COR-L47 (cell line): ENCODE measurements at places on chromosomes 12 and 14.

- DNase-seq, result no peak
Observed at GRCh38 chr12:54662026-54662425, 13.9 kb upstream of the DCD start.

GRCh38 chr12:3962631-3963483 is 89.7 kb upstream of the PARP11 start:
- DNase-seq, result no peak

- DNase-seq, result peak; percentile 50
Observed at GRCh38 chr12:54173066-54173726, 15.6 kb downstream of the SMUG1 start.

DNA sequence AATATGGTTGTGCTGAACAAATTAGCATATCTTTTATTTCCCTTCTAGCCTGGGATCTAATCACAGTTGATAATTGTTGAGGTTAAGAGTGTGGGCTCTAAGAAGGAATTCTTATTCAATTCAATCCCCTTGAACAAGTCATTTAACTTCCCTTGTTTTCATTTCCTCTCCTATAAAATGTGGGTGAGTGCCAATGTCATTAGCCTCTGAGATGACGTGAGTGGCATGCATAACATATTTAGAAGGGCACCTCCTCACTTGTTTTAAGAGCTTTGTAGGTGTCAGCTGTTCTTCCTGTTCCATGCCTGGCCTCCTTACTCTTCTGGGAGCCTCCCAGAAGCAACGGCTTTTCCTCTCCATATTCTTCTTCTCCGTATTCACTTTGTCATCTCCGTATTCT is 155.4 kb upstream of the NEDD1 start:
- DNase-seq, result no peak

DNA sequence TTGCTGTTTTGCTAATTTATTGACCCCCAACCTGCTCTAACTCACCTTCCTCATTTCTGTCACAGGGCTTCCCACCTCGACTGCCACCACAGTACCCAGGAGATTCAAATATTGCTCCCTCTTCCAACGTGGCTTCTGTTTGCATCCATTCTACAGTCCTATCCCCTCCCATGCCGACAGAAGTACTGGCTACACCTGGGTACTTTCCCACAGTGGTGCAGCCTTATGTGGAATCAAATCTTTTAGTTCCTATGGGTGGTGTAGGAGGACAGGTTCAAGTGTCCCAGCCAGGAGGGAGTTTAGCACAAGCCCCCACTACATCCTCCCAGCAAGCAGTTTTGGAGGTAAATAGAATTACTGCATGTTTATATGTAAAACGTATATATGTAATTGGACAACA is 68.8 kb downstream of the RAD52 start:
- DNase-seq, result no peak

DNA sequence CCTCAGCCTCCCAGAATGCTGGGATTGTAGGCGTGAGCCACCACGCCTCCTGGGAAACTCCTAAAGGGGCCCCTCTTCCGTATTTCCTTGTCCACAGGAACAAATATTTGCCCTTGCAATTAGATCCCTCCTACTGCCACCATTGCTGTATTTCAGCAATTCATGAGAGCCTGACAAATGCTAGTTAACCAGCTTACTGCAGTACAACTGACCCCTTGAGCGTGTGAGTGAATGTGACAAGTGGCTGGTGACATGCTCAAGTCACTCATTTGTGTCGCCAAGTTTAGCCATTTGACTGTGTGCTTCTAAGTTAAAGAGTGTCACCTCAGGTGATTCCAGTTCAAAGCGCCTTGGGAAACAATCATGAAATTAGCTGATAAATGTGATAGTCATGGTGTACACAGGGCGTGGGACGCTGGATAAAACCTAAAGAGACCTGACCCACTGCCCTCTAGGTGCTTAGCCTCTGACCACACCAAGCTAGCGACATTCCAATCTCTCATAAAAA is 56.1 kb upstream of the MAP1LC3B2 start:
- DNase-seq, result no peak

DNA sequence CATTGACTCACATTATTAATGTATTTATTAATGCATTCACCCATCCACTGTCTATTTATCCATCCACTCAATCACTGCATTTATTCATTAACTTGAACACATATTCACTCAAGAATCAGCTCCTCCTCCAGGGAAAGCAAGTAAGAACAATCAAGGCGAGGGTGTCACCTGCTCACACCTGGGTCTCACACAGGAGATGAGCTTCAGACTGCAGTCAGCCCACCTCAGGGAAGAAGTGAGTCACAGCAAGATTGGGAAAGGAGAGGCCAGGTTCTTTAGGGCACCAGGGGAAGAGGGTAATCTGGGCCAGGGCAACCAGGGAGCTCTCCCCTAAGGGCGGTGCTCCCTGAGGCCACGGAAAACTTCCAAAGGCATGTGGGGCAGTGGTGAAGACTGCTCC is 367.3 kb downstream of the BCL11B start:
- DNase-seq, result no peak

DNA sequence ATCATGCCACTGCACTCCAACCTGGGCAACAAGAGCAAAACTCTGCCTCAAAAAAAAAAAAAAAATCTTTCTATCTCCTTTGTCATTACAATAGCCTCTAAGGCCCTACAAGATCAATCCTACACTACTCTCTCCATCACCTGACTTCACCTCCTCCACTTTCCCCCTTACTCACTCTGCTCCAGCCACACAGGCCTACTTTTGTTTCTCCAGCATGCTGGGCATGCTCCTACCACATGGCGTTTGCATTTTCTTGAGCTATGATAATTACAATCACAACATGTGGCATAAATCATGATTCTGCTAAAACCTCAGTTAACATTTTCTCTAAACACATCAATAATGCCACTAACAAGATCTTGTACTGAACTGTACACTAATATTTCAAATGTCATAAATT is 7.8 kb downstream of the PPP1R13B start:
- DNase-seq, result no peak

DNA sequence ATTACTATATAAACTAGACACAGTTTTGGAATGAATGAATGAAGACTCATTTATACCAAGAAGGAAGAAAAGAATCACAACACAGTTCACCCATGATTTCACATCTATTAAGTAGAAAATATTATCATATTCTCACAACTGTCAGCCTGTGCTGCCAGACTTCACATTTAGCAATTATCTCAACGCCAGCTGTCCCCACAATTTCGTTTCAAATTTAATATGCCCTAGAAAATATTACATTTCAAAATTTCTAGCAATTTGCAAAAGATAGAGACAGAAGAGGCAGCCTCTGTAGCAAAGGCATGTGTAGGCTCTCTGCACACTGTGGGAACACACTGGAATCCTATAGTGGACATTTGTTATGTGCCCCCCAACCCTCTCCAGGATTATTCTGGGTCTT is 83.6 kb downstream of the ANKS1B start:
- DNase-seq, result no peak

- no peak for DNase-seq
Observed at GRCh38 chr14:74950795-74951442, 4.5 kb downstream of the PGF start.

GRCh38 chr14:67331368-67332125 is 28.1 kb downstream of the ATP6V1D start:
- no peak for DNase-seq

GRCh38 chr12:101591781-101592180 is 3.0 kb upstream of the MYBPC1 start:
- DNase-seq, result no peak

GRCh38 chr12:107435520-107435919 is 250.1 kb upstream of the PWP1 start:
- DNase-seq, result no peak

GRCh38 chr12:80001562-80001961 is 66.7 kb upstream of the PPP1R12A start:
- no peak for DNase-seq

DNA sequence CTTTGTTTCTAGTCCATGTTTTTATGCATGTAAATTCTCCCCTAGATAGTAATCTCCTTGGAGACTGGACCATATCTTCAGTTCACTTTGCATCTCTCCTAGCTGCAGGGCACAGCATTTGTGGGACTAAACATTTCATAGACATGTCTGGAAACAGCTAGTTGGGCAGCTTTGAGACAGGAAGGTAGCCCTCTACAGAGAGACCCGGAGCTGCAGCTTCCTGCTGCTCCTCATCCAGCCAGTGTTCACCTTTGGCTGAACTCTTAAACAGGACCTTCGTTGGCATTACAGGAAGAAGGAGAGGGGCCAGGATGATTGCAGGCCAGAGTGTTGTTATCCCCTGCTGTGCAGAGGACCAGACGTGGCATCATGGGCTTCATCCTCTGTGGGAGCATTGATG is 52.9 kb downstream of the GNS start:
- DNase-seq, result no peak

DNA sequence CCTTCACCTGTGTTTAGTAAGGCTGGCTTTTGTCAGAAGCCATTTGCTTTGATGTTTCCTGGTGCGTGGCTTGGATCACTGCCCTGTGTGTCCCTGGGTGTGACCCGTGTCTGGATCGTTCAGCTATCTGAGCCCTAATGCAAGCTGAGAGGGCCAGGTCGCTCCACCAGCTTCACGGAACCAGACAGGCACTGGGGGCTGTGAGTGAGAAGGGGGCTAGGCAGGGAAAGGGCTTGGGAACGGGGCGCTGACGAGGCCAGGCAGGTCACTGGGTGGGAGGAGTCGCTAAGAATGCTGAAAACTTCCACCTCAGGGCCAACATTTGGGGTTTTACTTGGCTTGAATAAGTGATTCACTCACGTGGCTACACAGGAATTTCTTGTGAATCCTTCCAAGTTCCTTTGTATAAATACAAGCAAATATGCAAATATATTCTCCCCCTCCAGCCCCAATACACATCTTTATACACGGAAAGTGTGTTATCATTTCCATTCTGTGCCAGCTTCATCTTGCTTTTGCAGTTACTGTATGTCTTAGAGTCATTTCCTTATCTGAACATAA is 24.2 kb upstream of the MMP17 start:
- DNase-seq, result no peak

DNA sequence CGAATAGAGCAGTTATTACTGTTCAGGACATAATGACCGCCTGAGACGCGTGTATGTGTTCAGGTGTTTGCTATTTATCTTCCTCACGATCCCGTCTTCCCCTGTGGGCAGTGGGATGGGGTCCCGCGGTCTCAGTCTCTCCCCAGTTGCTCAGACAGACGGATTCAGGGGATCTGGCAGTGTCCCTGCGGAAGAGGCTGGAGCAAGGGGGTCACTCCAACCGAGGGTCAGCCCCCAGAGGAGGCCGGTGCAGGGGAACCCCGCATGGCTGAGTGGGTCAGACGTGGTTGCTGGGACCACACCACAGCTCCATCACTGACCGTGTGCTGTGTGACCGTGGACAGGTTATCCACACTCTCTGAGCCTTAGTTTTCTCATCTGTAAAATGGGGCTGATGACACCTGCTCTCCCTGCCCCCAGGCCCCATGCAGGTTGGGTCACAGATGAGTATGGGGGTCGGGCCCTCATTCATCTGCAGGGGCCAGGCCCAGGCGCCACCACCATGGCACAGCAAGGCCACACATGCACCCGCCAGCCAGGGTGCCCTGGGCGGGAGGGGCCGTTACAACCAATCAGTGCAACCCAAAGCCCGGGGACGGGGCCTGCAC is 5.2 kb downstream of the MMP17 start:
- DNase-seq, result no peak

GRCh38 chr14:35416108-35416750 is 11.7 kb upstream of the NFKBIA start:
- DNase-seq, result no peak

DNA sequence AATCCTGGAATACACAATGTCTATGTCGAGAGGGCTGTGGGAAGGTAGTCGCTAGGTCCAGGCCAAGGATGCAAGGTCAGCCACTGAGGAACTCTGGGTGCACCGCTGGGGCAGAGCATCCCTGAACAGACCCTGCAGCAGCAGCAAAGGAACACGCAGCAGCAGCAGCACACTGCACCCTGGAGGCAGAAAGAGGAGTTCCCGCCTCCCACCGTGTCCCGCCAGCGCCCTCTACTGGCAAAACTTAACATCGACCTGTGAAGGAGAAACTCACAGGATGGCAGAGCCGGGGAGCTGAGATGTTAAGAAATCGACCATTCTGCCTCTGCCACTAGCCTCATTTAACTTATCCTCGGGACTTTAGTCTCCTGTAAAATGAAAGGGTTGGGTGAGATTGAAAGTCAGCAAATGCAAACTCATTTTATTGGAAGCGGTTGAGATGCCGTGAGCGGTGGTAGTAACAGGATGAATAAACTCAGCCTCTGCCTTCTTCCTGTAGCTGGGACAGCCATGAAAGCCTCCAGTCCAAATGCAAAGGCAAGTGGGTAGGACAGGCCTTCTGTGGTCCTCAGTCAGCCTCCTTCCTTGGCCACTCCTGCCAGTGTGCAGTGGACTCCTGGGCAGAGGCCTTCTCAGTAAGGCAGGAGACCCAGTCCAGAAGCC is 45.6 kb downstream of the STAB2 start:
- no peak for DNase-seq

GRCh38 chr12:93847517-93848474 is 170.6 kb downstream of the CRADD start:
- no peak for DNase-seq

DNA sequence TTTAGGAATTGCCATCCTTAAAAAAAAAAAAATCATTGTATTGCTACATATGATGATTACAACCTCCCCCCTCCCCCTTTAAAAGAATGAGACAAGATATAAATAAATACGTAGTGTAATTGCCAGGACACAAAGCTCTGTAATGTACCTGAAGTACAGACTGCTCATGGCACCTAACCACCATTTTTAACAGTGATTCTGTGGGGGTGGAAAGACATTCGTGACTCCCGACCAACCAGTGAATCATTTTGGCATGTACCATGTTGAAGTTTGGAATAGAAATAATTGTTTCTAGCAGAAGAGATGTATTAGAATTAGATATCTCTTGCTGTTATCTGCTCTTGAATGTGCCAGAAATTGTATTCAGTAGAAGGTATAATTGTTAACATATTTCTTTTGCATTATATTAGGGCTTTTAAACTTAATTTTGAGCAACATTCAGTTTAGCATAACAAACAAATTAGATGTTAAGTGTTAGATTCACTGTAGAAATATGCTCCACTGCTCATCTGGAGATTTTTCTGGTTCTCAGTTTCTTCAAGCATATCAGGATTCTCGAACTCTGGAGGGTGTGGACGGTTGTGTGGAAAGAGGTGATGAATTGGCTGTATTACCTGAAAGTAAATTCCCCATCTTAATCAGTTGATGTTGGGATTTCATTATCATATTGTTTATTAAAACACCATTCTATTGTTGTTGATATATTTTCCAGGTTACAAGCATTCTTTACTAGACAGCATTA is 31.1 kb downstream of the FRS2 start:
- no peak for DNase-seq

GRCh38 chr12:130382818-130383217 is 45.1 kb downstream of the PIWIL1 start:
- DNase-seq, result no peak

DNA sequence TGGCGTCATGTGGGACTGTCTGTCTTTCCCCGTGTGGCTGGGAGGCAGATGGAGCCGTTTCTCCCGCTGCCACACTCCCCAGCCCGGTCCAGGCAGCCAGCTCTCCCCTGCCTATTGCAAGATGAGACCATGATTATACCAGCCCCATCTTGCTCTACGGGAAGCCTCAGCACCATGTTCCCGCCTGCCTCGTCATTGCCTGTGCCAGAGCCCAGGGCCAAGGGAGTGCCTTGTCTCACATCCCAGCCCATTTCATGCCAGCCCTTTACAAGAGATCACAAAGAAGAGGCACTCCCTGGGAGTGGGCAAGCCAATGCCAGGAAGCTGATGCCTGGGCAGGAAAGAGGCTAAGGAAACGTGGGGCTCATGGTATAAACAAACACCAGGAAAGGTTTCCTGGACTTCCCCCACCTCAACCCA is 23.9 kb downstream of the GPR68 start:
- DNase-seq, result no peak

- DNase-seq, result no peak
Observed at GRCh38 chr12:106602076-106602475, 19.3 kb downstream of the RFX4 start.
